ENCODE measurements at places on chromosomes 12 and 14.

DNA sequence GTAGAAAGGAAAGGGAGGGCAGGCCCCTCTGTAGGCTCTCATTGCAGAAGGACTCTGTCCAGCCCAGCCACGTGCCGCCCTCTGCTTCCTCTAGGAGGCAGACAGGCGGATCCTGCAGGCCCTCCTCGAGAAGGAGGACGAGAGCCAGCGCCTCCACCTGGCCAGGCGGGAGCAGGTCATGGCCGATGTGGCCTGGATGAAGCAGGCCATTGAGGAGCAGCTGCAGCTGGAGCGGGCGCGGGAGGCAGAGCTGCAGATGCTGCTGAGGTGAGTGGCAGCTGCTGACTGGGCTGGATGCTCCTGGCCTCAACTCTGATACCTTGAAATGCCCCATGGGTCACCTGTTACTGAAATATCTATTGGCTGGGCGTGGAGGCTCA lies 10.9 kb downstream of the TCHP start:
- DNase-seq = no peak

GRCh38 chr12:7075518-7075917 lies 15.0 kb downstream of the C1S start:
- peak; percentile 29 for DNase-seq

DNA sequence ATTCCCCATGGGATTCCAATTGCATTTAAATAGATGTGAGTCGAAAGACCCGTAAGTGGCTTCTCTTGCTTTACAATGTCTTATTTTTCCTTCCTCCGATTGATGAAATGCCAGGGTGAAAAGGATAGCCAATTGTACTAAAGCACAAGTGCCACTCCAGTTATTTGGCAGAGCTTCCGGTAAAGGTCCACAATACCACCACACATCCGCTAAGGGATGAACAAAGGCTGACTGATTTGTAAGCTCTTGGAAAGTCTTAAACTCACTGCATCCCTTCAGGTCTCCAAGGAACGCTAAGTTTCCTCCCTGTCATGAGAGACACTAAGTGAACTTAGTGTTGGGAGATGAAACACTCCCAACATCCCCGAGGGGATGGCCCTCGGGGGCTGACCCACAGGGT lies 21.2 kb upstream of the RNASE1 start:
- no peak for DNase-seq

GRCh38 chr12:123073962-123074801 lies 76.7 kb downstream of the PITPNM2 start:
- DNase-seq = no peak

DNA sequence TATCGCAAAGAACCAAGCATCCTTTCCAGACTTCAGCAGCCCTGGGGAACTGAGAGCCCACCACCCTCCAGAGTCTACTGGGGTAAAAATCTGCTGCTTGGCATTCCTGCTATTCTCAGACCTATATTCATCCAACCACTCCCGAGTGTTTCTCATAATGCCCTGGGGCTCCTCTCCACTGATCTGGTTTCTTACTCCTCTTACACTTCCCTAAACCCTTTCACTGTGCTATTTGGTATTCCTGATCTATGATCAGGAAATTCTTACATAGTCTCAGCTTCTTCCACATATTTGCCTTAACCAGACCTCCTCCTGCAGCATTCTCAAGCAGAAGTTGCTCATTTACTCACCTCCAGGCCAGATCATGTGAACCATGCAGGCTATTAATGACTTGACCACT lies 82.4 kb downstream of the SYT10 start:
- no peak for DNase-seq

DNA sequence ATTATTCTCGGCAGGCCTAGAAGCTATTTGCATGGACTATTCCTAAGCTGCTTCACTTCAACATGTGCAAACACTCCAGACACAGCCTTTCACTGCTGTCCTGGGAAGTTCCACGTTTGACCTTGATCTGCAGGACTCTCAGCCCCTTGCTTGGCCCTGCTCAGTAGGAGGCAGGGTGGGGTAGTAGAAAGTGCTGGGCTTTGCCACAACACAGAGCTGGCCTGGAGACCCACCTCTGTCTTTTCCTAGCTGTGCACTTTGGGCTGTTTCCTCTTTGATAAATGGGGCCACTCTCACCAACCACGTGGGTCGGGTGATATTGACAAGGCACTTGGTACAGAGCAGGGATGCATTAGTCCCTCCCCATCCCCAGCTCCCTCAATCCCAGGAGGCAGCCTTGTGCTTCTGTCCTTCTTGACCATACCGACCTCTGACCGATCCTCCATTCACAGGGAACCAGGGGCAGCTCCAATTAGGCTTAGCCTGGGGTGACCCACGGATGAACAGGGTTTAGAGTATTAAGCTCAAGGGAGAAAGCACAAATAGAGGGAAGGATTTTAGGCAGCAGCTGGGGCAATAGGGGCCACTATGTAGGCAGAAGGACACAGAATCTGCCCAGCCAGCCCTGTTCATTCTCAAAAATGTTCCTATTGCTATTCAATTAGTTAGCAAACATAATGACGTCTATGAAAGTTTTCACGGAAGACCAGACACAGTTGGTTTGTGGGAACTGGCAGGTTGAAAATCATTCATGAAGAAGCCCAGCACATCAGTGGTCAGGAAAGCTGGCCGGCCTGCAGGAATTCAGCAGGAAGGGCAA lies 63.3 kb downstream of the SYNE3 start:
- DNase-seq = no peak

DNA sequence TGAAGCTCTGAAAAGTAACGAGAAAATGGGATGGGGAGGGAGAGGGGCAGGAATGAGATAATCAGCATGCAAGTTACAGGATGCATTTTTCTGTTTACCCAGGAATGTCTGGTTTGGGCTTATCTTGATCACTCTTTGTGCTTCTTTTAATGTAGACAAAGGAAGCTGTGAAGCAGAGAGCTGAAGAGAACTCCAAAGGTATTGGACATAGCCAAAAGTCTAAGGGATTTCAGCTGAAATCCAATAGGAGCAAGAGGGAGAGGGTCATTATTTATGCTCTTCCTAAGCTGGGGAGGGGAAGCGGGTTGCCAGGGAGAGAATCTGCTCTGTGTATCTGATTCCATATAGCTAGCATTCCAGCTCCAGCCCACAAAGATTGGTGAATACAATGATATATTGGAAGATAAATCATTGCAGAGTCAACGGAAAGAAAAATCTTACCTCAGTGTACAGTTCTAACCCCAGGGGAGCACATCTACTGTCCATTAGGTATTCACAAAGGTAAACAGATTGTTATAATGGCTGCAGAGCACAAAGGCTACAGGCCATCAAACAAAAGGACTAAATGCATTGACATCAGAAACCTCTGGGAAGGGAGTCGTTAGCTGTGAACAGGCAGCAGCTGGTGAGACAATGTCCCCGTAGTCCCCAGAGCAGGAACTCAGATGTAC lies 61.0 kb upstream of the PELI2 start:
- no peak for DNase-seq

DNA sequence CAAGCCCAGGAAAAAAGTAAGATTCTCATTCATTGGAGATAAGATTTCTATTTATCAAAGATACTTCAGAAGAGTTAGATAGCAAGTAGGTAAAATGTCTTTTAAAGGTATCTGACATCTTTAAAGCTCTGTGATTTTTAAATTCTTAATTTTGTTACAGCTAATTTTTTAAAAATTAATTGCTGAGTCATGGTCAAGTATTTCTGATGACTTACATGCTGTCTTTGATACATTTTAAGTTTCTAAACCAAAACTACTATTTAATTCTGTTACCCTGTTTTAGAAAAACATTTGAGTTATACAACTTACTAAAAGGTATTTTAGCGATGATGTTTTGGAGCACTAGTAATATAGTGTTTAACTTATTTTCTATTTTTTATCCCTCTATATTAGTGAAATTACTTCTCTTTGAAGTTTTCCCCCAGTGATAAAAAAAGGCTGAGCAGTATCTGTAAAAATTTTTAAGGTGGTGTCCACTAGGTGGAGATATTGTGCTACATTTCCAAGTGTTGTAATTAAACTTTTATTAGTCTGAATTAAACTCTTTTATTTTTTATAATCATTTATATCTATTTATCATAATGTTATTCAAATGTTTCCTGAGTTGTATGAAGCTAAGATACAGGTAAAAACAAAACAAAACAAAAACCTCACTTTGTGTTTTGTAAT lies 11.5 kb downstream of the ALG10 start:
- DNase-seq = peak; percentile 12

- DNase-seq = peak; percentile 77
Observed at GRCh38 chr12:120228291-120229070, 27.6 kb upstream of the RPLP0 start.

- DNase-seq = no peak
Observed at GRCh38 chr12:123859035-123859434, 96.9 kb downstream of the DNAH10 start.

DNA sequence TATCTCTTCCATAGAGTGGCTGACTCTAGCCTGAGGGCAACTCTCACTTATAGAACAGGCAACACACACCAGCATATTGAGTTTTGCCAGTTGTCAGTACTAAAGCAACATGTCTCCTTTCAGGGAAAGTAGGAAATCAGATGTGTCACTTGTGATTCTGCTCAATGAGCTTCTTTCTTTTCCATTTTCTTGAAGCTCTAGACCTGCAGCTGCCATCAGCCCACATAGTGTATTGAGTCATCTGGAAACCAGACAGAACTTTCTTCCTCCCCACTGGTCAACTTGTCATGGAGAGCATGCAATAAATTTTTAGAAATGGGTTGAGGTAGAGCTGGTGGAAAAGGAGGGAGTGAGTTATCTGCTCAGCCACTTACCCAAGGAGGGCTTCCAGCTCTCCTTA lies 209.0 kb upstream of the PLEKHG7 start:
- DNase-seq = no peak

- no peak for DNase-seq
Observed at GRCh38 chr14:81471062-81471461, 62.6 kb downstream of the SEL1L start.

All from fibroblast of skin of right quadriceps (primary cell).